ENCODE measurements at places on chromosomes 1 and 21.

DNA sequence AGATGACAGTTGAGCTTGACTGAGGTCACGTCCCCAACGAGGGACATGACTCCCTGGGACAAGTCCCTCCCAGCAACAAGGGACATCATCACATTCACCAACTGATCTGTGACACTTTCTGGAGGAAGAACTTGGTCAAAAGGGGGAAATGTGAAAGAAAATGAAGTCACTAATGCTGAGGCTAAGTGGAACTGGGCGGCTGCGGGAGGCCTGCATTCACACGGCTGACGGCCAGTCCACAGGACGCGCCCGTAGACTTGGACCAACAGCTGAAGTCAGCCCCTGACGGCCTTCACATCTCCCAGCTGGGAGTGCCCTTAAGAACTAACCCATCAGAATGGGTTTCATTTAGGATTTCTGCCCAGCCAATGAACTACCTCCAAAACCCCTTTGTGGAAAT lies 26.6 kb downstream of the POFUT2 start:
- DNase-seq, result no peak

DNA sequence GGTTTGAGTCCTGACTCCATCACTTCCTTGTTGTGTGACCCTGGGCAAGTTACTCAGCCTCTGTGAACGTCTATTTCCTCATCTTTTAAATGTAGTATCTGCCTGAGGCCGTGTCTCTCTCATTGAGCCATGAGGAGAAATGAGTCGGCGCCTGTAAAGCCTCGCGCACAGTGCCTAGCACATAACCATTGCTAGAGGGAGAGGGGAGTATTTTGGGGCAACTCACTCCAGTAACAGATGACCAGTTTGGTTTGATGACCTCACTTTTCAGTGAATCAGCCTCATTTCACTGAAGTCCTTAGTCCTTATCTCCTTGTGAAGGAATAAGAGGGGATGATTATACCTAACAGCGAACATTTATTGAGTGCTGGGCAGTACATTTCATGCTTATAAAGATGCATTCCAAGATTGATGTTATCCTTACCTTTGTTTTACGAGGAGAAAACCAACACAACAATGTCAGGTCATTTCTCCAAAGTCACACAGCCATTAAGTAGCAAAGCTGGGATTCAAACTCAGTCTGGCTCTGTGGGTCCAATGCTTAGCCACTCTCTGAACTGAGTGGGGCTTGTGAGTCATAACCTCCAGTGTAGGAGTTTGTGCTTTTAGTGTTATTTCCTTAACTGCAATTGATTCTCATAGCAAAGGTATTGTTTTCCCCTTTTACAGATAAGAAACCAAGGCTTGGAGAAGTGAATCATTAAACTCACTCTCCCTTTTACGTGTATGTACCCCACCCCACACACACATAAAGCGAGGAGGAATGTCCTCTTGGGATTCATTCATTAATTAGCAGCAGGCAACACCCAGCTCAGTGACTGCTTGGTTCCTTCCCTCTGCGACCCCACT lies 25.9 kb downstream of the KCNC4 start:
- DNase-seq, result peak; percentile 84

DNA sequence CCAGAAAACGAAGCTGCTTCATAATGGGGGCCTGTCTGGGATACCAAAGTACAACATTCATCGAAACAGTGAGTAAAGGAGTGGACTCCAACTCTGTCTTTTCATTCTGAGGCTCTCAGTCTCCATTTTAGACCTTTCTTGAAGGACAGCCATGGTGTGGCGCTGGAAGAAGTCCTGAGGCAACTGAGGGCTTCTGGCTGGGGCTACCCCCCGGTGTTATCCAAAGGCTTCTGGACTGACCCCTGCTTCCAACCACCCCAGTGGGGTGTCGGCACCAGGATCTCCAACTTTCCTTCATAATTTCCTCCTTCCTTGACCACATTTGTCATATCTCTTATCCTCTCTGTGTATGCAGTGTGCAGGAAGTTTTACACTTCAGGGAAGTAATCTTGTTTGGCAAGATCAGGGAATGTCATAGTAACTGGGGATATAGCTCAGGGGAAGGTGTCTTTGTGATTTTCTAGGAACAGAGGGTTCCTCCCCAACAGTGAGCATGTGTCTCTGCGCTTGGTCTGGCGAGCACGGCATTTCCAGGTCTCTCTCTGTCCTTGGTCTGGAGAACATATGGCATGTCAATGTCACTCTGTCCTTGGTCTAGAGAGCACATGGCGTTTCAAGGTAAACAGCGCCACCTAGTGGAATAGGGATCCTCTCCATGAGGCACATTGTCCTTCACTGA lies 19.4 kb upstream of the BSDC1 start:
- peak; percentile 77 for DNase-seq

GRCh38 chr1:61085206-61085982 lies 3.0 kb downstream of the NFIA start:
- no peak for DNase-seq

GRCh38 chr1:172810480-172811175 lies 151.7 kb downstream of the FASLG start:
- no peak for DNase-seq

DNA sequence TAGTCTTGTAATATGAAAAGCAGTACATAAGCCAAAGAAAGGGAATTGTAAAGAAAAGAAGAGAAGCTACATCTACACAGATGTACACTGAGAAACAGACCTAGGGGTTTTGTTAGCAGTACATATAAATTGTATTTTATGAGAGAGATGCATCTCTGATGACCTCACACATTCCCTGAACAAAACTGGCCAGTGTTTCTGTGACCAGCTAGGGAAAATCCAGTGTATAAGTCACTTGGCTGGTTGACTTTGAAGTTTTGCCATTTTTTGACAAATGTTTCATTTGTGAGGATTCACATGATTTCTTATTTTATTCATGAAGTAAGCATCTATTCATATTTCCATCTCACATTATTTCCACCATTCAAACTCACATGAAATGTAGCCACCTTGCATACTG lies 28.3 kb upstream of the DYNLT5 start:
- no peak for DNase-seq

DNA sequence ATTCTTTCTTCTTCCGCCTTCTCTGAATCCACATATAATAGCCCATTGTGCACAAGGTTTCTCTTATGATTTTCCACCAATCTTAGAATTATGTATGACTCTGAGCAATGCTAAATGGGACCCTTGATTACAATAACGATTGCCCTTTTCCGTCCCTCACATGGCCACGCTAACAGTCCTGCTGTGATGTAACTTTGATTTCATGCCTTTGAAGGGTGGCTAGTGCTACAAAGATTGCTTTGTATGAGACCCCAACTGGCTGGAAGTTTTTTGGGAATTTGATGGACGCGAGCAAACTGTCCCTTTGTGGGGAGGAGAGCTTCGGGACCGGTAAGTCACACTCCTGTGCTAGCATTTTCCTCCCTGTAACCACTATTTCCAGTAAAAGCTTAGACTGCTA lies 45.3 kb downstream of the PGM1 start:
- no peak for DNase-seq

GRCh38 chr1:175822580-175822979 lies 79.2 kb upstream of the TNR start:
- no peak for DNase-seq

DNA sequence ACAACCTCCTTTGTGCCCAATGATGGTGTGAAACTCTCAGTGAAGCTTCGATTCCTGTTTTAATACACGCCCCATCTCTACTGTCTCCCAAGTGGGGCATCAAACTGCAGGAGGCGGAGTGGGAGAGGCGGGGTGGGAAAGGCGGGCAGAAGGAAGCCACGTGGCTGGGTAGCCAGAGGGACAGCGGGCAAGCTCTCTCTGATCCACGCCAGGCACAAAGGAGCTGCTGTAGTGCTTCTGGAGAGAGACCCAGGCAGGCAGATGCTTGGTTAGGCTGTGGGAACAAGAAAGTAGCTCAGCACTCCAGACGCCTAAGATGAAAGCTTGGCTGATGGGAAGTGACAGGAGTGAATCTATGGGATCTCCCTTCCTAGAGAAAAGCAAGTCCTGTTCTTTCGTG lies 25.7 kb downstream of the TRIM67 start:
- no peak for DNase-seq

GRCh38 chr1:18278946-18279345 lies 171.3 kb downstream of the IGSF21 start:
- no peak for DNase-seq

GRCh38 chr1:205168291-205168690 lies 43.2 kb downstream of the DSTYK start:
- no peak for DNase-seq

GRCh38 chr1:27397749-27398148 lies 5.3 kb downstream of the GPR3 start:
- DNase-seq, result no peak

- no peak for DNase-seq
These were observed 20.1 kb downstream of the GALNT2 start for GRCh38 chr1:230087028-230087716.

GRCh38 chr1:41622859-41623732 lies 138.6 kb upstream of the EDN2 start:
- no peak for DNase-seq

DNA sequence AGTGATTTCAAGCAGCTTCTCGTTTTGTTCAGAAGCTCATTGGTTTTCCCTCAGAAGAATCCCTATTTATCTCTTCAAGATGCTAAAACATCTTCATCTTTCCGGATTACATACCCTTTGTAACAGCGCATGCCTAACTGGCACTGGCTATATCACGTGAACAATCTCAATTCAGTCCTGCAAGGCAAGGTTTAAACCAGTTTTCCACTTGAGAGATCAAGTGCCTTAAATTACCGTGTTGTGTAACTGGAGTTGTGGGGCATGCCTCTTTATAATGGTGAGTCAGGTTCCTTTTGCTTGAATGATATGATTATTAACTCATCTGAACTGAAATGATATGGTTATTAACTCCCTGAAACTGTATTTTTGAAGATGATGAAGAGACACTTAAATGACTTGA lies 11.0 kb upstream of the ZFP69B start:
- no peak for DNase-seq

GRCh38 chr1:172343240-172344160 lies 77.0 kb upstream of the C1orf105 start:
- DNase-seq, result no peak

DNA sequence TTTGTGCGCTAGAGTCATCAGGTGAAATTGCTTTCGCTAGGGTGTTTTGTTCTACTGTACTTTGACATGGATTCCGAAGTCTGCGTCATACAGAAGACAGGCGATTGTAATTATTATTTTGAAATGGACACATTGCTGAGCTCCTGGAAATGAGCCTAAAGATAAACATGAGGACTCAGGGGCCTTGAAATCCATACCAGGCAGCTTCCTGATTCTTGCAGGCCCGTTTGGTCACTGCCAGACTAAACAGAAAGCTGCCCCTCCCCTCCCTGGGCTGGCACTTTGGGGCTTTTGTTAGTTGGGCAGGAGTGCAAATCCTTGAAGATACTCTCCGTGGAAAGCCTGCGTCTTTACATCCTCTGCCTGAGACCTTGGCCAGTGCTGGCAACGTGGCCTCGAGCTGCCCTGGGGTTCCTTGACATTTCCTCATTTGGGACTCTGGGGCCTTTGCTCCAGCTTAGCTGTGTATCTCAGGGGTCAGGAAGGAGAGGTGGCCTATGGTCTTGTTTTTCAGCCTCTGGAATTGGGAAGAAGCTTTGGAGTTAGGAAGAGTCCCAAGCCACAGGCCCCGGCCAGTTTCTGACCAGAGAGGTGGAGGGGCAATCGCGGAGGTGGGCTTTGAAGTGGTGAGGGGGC lies 26.9 kb upstream of the KCNE2 start:
- DNase-seq, result no peak

- DNase-seq, result no peak
These were observed 84.3 kb downstream of the UBIAD1 start for GRCh38 chr1:11357276-11357675.

GRCh38 chr1:223521150-223521549 lies 127.9 kb downstream of the CCDC185 start:
- DNase-seq, result no peak

GRCh38 chr1:64750875-64751274 lies 6.0 kb downstream of the RAVER2 start:
- DNase-seq, result no peak

DNA sequence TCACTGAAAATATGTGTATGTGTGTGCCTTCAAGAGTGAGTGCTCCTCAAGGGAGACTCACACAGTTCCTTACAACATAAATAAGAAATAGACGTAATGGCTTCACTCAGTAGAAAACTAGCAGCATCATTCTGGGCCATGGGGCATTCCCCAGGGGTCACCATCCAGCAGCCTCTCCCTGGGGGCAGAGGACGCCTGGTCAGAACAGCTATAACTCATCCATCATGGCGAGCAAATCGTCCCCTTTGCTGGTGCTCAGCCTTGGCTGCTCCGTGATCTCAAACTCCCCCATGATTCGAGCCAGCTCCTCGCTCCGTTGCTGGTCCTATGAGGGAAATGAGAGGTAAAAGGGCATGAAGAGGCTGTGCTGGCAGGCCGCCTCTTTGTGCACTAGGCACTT lies 20.2 kb upstream of the LSM10 start:
- DNase-seq, result no peak

GRCh38 chr1:42933610-42934491 lies 24.8 kb downstream of the SLC2A1 start:
- no peak for DNase-seq

GRCh38 chr1:172895050-172895460 lies 155.7 kb downstream of the TNFSF18 start:
- no peak for DNase-seq

Measured in inflammatory macrophage (primary cell).